Stimulated activated CD4-positive, alpha-beta T cell treated with anti-CD3 and anti-CD28 coated beads, Interleukin-1b, Interleukin-23, amount 100 ng/mL, for 48 hours (primary cell): ENCODE measurements at places on chromosomes 16 and 17.

GRCh38 chr16:85449191-85449884 lies 163.8 kb upstream of the GSE1 start:
- no peak for DNase-seq

DNA sequence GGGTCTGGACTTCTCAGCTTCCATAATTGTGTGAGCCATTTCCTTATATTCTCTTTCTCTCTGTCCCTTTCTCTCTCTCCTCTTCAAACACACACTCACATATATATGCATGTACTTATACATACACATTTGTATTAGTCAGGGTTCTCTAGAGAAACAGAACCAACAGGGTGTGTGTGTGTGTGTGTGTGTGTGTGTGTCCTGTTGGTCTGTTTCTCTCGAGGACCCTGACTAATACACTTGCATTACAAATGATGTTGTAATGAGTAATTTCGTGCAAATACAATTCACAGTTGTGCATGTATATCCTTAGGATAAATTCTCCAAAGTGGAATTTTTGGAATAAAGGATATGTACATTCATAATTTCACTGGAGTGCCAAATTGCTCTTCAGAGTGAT lies 115.3 kb downstream of the NPIPB5 start:
- no peak for DNase-seq

DNA sequence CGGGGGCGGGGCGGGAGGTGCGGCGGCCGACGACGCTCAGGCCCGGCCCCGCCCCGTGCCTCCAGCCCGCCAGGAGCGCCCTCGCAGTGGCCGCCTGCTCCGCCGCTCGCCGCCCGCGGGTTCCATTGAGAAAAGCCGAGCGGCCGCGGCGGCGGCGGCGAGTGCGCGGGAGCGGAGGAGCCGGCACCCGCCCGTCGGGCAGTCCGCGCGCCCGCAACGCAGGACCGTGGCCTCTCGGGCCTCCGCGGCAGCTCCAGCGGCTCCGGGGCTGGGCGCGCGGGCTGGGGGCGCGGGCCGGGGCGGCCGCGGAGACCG lies at the start of gene ZFPM1:
ZFPM1 (plus strand) TSS at position 64 of the 315 bp plus-strand sequence. CDS start 359 bp downstream, outside the sequence.
- no peak for DNase-seq

- DNase-seq: no peak
Observed at GRCh38 chr16:70659546-70659945, 13.2 kb downstream of the IL34 start.

DNA sequence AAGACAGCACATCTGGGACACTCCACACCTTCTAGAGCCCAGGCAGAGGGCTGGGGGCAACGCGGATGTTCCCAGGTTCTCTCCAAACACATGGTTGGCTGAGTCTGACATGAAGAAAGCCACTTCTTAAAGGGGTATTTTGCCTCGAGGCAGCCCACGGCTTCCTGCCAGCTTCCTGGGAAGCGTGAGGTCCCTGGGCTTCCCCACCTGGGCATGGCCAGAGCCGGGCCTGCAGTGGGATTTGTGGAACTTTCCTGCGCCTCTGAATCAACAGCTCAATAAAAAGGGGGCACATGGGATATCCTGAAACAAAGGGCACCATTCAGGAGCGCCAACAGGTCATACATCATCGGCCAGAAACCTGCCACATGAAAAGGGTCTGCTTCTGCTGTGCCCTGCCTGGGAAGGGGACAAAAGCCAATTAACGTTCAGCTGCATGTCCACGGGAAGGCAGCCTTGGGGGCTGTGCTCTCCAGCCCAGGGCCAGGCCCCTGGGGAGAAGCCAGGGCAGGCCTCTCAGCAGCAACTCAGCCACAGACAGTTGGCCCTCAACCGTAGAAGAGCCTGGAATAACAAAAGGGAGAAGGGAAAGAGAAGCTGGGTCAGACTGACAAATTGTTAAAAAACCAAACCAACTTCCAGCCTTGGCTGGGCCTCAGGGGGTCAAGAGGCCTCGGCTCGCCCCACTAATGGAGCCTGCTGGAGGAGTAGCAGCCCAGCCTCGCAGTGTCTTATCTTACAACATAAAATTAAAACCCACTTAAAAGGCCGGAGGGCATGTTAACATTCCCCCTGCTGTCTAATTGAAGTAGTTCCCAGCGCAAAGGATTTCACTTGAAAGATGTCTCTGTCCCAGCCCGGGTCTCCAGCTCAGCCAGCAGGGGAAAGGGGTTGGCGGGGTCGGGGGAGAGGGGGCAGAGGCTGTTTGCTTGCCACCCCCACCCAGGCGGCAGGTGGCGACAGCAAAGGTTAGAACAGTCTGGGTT lies 34.2 kb downstream of the TBX4 start:
- DNase-seq: no peak

GRCh38 chr17:2087597-2088211 lies 32.8 kb downstream of the HIC1 start:
- DNase-seq: peak; percentile 71

GRCh38 chr16:24990803-24991202 lies 24.4 kb downstream of the ARHGAP17 start:
- no peak for DNase-seq

DNA sequence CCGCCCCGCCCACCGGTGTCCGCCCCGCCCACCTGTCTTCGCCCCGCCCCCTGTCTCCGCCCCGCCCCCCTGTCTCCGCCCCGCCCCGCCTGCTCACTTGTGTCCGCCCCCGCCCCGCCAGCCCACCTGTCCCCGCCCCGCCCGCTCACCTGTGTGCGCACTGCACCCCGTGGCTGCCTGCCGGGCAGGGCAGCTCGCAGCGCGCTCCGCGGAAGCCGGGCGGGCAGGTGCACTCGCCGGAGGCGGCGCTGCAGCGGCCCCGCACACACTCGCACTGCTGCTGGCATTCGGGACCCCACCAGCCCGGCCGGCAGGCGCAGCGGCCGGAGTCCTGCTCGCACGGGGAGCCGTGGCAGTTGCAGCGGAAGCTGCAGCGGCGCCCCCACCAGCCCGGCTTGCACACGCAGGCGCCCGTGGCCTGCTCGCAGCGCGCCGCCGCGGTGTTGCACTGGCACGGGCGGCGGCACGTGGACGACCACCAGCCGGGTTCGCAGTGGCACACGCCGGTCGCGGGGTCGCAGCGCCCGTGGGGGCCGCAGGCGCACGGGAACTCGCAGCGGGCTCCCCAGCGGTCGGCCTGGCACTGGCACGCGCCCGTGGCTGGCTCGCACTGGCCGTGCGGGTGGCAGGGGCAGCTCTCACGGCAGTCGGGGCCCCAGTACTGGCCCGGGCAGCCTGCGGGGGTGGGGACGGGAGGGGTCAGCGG lies 2.1 kb downstream of the SCARF1 start:
- DNase-seq: peak; percentile 51

GRCh38 chr16:31331141-31331764 lies 23.7 kb upstream of the ITGAX start:
- DNase-seq: no peak

GRCh38 chr17:55664287-55664686 lies 58.4 kb downstream of the TMEM100 start:
- no peak for DNase-seq

GRCh38 chr16:15961060-15961511 lies 11.7 kb downstream of the ABCC1 start:
- peak; percentile 82 for DNase-seq

- DNase-seq: no peak
Observed at GRCh38 chr16:85402910-85403692, 210.0 kb upstream of the GSE1 start.

DNA sequence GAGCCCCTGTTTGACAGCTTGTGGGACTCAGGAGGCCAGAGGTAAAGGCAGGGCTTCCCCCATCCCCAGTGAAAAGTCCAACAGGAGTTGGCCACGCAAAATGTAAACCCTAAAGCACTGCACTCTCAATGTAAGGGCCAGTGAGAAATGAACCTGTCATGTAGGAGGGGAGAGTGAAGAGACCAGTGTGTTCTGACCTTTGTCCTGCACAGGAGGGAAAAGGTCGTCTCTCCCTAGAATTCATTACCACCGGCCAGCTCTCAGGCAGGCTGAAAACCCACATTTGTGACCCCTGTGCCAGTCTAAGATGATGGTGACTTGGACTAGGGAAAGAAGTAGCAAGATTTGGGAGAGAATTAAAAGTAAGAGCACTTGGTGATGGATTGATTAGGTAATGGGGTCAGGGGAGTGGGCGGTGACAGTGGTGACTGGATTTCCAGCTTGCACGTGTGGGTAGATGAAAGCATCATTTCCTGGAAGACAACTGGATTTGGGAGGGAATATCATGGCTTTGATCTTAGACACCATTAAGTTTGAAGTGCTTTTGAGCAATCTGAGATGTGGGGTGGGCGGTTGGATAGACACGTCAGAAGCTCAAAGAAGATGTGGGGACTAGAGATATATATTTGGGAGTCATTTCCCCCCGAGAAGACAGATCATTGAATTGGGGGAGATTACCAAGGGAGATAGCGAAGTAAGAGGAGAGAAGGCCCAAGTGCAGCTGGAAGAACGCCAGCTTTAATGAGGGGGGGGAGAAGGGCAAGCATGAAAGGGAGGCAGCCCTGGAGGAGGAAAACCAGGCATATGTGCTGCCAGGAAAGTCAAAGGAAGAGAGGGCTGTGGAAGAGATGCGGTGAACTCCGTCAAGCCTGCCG lies 119.5 kb downstream of the NTN1 start:
- DNase-seq: no peak

DNA sequence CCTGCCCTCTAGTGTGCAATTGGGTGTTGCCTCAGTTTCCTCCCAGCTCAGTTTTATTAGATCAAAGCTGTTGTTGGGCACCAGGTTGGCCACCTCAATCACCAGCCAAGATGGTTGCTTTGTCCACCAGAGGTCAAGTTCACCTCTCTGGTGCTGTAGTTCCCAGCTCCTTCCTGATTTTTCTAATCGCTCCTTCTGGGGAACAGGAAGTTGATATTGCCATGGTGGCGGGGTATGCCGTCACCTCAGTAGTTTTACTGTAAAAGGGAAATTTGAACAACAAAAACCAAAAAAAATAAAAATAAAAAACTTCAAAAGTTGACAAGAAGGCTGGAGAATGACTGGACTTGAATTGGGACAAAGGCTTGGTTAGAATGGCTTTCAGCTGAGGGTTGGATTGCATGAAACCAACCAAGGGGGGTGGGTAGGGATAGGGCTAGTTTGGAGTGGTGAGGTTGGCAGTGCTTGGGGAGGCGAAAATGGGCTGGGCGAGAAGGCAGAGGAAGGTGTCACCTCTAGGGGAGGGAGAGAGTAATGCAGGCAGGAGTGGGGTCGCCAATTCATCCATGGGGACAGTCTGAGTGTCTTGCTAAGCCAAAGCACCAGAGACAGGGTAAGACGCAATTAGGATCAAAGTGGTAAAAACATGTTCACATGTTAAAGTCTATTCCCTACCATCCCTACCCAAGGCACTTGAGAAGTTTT lies 6.2 kb downstream of the EFNB3 start:
- no peak for DNase-seq

GRCh38 chr16:70574595-70575271 lies 51.1 kb downstream of the SF3B3 start:
- no peak for DNase-seq

DNA sequence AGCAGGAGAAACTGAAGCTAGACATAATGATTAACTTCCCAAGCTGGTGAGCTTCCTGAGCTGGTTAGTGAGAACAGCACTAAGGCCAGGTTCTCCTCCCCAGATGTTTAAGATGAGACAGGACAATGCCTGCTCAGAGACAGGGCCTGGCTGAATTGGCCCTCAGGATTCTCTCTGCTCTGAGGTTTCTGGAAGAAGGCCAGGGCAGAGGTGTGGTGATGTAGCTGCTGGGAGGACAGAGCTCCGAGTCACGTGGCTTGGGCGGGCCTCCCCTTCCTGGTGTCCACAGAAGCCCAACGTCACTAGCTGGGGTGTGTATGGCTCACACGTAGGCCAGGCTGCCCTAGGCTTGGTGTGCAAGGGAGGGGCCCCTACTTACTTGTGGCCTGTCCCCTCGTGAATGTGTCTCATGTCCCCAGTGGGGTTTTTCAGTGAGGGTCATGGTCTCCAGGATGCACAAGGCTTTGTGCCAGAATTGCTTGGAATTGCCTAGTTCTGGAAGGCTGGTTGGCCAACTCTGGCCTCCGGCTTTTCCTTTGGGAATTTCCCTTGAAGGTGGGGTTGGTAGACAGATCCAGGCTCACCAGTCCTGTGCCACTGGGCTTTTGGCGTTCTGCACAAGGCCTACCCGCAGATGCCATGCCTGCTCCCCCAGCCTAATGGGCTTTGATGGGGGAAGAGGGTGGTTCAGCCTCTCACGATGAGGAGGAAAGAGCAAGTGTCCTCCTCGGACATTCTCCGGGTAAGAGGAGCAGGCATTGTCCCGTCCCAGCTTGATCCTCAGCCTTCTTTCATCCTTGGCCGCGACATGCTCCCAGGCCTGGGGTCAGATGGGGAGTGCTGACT lies 3.4 kb downstream of the NOD2 start:
- peak; percentile 67 for DNase-seq

DNA sequence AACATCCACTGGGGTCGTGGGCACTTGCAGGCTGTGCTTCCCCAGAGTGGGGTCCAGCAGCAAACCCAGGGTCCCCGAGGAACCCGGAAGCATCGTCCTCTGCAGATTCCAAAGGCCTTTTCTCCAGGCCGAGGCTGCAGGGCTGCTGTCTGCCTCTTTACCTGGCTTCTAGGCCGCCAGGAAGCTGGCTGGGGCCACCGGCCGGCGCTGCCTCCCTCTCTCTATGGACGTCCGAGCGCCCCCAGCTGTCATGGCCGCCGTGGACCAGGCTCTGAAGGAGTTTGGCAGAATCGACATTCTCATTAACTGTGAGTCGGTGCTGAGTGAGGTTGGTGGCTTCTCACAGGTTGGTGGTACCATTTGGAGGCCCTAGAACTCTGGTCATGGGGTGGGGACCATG lies 5.6 kb downstream of the DECR2 start:
- no peak for DNase-seq

- DNase-seq: no peak
Observed at GRCh38 chr16:85421338-85422195, 191.6 kb upstream of the GSE1 start.

GRCh38 chr17:8464941-8465340 lies 29.3 kb downstream of the NDEL1 start:
- no peak for DNase-seq

- DNase-seq: peak; percentile 62
Observed at GRCh38 chr16:72832621-72833248, 215.2 kb downstream of the ZFHX3 start.

DNA sequence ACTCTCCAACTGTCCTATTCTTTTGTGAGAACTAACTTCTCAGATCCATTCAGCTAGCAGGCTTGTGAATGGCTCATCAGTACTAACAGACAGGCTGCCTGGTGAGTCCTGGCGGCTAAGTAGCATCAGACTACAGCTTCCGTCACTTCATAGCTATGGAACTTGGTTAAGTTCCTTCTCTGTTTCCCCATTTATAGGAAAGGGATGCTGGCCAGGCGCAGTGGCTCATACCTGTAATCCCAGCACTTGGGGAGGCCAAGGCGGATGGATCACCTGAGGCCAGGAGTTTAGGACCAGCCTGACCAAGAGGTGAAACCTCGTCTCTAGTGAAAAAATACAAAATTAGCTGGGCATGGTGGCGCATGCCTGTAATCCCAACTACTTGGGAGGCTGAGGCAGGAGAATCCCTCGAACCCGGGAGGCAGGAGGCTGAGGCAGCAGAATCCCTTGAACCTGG lies 49.9 kb upstream of the TANGO6 start:
- no peak for DNase-seq

GRCh38 chr17:27549251-27549893 lies 81.6 kb upstream of the LGALS9 start:
- DNase-seq: no peak

DNA sequence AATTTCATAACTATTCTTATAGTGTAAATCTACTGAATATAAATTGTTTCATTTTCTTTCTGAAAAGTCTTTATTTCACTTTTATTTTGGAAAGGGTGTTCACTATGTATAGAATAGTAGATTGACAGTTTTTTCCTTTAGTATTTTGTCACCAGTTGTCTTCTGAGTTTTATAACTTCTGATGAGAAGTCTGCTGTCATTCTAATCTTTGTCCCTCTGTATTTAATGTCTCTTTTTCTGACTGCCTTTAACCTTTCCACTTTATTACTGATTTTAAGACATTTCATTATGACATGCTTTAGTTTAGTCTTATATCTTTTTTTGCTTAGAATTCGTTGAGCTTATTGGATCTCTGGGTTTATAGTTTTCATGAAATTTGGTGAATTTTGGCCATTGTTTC lies 166.9 kb downstream of the FTO start:
- DNase-seq: no peak
